ENCODE measurements at places on chromosomes 1 and 21. TPM values are rescaled to one million over a fixed set of nuclear protein-coding genes. Genes with fewer than 3 reads are reported as not detected.

CCNL2 gene
- 92.4 TPM for polyA plus RNA-seq

PLEKHN1 gene
- polyA plus RNA-seq: 0.11 TPM

PGLYRP3 gene
- 0.10 TPM for polyA plus RNA-seq

CFHR1 gene
- not detected for polyA plus RNA-seq

RC3H1 gene
- polyA plus RNA-seq: 12.0 TPM

PRSS38 gene
- not detected for polyA plus RNA-seq

DNASE2B gene
- not detected for polyA plus RNA-seq

TMEM125 gene
- not detected for polyA plus RNA-seq

ACOT11 gene
- polyA plus RNA-seq: 0.31 TPM

NUDT4B gene
- polyA plus RNA-seq: 1.5 TPM

TMOD4 gene
- polyA plus RNA-seq: 0.50 TPM

PEAR1 gene
- polyA plus RNA-seq: not detected

FOXD2 gene
- 0.20 TPM for polyA plus RNA-seq

MPL gene
- not detected for polyA plus RNA-seq

All from GM12878 (cell line).